Fibroblast of villous mesenchyme (primary cell): ENCODE measurements at places on chromosomes 3 and 15. TPM values are rescaled to one million over a fixed set of nuclear protein-coding genes. Genes with fewer than 3 reads are reported as not detected.

GRCh38 chr3:30245858-30246622 lies 360.4 kb upstream of the TGFBR2 start:
- DNase-seq: no peak

DNA sequence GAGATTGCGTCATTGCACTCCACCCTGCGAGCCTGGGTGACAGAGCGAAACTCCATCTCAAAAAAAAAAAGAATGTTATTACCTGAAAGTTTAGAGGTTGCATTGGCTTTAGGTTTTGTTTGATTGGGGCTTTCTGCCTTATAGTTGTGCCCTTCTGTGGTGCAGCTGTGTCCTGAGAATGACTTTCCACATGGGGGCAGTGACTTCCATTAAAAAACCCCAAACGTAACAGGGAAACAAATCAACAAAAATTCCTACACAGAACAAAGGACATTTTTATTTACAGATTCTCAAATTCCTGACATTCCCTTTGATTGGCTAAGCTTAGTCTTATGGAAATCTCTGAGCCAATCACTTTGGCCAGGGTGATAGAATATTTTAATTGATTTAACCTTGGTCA lies 154.1 kb upstream of the GPR149 start:
- no peak for DNase-seq

Gene TTC14
- total RNA-seq: 19.0 and 29.4 TPM in 2 replicates

GRCh38 chr15:38514601-38515000 lies 50.0 kb downstream of the RASGRP1 start:
- DNase-seq: no peak

DNA sequence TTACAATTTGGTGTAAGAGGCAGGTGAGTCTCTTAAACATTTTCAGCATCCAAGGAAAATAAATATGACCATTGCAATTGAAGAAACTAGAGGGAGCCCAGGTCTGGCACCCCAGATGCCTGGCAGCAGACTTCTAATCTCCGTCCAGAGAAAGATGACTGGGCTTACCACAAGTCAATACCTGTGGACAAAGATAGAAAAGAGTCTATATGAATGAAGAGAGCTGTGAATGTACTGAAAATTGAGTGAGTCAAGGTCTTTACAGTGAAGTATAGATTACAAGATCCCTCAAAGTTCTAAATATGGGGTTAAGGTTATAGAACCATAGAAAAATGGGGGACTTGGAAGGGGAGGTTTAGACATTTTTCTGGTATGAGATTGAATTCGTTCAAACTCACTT lies 827.4 kb upstream of the NR2F2 start:
- DNase-seq: no peak

Gene PP2D1
- not detected in 2 replicates for total RNA-seq

Gene FEZF2
- not detected in 2 replicates for total RNA-seq

- peak; percentile 22 for DNase-seq
Observed at GRCh38 chr3:183489455-183490210, 61.2 kb upstream of the MCF2L2 start.

DNA sequence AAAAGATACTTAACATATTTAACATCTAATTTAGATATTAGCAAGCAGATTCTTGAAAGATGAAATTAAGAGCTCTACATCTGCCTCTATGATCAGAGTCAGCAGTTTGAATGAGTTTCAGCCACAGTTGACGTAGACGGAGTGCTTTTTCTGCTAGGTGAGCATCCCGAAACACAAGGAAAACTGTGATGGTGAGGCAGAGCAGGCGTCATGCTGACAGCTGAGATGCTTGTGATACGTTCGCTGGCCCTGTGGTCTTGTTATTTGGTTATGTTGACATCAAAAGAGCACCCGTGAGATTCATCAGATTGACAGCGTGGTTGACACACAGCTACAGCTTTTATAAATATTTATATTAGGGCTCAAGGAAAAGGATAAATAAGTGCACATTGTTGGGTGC lies 19.6 kb upstream of the GOLGA8B start:
- DNase-seq: peak; percentile 29

Gene SCAMP5
- 0.43 and 1.6 TPM in 2 replicates for total RNA-seq

Gene FSIP1
- 0.97 and 2.6 TPM in 2 replicates for total RNA-seq

GRCh38 chr15:51620641-51621040 lies 1.9 kb downstream of the DMXL2 start:
- no peak for DNase-seq

Gene NMD3
- 42.8 and 80.7 TPM in 2 replicates for total RNA-seq

- no peak for DNase-seq
Observed at GRCh38 chr3:120985242-120985641, 77.2 kb downstream of the STXBP5L start.

DNA sequence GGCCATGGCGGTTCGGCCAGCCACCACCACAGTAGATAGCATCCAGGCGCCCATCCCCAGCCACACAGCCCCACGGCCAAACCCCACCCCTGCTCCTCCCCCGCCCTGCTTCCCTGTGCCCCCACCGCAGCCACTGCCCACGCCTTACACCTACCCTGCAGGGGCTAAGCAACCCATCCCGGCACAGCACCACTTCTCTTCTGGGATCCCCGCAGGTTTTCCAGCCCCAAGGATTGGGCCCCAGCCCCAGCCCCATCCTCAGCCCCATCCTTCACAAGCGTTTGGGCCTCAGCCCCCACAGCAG lies 29.5 kb downstream of the PTPN23 start:
- DNase-seq: no peak

DNA sequence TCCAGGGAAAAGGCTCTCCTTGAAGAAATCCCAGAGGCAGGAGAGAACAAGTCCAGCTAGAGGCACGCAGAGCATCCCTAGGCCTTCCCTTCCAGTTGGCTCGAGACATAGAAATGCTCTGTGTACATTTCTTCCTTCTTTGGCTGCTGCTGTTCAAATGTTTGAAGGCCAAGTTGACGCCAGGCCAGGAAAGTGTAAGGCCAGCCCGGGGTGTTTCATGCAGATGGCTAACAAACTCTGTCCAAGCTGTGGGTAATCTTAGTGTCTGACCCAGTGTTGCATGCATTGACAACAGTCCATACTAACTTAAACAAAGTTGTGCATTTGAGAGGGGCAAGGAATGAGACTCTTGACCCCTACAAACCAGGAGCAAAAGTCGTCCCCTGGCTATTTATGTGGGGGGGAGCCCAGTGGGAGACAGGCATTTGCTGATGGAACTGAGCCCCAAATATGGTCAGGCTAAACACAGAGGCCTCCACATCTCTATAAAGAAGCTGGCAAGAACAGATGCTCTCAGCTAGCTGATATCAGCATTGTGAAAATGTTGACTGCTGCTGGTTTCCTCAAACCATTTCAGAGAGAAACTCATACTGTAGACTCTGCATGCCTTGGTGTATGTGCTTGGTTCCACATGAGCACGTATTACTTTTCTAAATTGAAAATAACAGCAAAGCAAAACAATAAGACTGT lies 139.5 kb downstream of the ADAMTS9 start:
- DNase-seq: peak; percentile 65

Gene SLITRK3
- total RNA-seq: not detected in 2 replicates

- DNase-seq: peak; percentile 29
Observed at GRCh38 chr3:24344784-24345439, 149.7 kb downstream of the THRB start.

Gene NDUFB4
- total RNA-seq: 41.0 and 45.4 TPM in 2 replicates

DNA sequence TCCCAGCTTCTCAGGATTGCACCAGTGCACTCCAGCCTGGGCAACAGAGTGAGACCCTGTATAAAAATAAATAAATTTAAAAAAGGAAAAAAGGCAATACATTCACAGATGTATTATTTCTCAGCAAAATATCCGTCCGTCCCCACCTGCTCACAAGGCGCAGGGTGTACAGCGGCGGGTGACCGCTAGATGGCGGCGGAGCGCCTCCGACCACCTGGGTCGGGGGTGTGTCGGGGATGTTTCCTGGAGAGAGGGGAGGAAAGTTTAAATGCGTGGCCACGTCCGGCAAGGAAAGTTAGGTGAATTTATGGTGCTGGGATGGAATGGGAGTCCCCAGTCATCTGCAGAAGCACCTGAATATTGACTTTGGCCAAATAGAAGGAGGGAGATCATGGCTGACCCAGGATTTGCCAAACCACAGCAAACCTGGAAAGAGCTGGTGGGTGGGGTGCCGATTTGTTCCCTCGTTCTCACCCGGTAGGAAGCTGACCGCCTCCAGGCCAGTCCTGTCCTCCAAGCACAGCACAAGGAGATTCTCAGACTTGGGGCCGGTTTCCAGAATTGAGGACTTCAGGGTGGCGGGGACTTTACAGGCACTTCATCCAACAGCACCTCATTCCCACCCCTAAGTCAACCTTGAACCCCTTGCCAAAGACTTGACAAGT lies 88.3 kb downstream of the TMEM266 start:
- peak; percentile 45 for DNase-seq

- peak; percentile 89 for DNase-seq
Observed at GRCh38 chr3:55486101-55486856, 827 bp downstream of the WNT5A start.

Gene CCR3
- total RNA-seq: not detected in 2 replicates

DNA sequence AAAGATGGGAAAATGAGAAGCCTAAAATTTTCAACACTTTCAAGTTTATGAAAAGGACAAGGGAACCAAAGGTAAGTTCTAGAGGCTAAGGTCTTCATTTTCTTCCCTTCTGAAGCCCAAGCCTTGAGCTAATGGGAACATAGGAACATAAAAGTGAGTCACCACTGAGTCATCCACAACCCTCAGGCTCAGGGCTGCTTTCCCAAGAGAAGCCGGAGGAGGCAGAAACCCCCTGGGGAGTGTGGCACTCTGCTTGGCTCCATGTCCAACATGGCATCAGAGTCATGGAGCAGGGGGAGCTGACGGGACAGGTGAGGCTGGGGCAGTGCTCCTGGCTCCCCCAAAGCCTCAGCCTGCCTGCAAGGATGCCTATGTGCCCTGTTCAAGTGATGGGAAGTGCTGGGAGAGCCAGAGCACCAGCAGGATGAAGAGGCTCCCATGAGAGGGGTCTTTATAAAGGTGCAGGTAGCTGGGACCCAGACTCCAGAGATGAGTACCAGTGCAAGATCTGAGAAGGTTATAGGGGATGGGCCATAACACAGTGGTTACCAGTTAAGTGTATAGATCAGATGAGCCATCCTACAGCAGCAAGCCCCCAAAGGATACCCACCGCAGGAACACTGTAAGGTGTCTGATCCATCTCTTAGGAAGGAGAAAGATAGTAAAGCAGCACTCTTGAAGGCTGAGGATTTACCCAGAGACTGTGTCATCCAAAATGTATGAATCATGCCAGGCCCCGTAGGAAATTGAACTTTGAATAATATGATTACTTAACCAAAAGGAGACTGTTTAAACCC lies 31.8 kb upstream of the RYR3 start:
- peak; percentile 76 for DNase-seq

DNA sequence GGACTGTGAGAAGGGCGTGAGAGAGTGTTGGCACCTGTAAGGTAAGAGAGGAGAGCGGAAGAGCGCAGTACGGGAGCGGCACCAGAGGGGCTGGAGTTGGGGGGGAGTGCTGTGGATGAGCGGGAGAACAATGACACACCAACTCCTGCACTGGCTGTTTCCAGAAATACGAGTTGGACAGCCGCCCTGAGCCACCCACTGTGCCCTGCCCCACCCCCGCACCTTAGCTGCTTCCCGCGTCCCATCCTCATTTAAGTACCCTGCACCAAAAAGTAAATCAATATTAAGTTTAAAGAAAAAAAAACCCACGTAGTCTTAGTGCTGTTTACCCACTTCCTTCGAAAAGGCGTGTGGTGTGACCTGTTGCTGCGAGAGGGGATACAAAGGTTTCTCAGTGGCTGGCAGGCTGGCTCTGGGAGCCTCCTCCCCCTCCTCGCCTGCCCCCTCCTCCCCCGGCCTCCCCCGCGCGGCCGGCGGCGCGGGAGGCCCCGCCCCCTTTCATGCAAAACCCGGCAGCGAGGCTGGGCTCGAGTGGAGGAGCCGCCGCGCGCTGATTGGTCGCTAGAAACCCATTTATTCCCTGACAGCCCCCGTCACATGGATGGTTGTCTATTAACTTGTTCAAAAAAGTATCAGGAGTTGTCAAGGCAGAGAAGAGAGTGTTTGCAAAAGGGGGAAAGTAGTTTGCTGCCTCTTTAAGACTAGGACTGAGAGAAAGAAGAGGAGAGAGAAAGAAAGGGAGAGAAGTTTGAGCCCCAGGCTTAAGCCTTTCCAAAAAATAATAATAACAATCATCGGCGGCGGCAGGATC lies at the start of gene SOX2:
Gene SOX2, plus strand, starts transcription at position 601 of the 811 bp plus-strand sequence. CDS start 436 bp downstream, outside the sequence.
- DNase-seq: peak; percentile 21

- no peak for DNase-seq
Observed at GRCh38 chr3:24446032-24446431, 48.6 kb downstream of the THRB start.

DNA sequence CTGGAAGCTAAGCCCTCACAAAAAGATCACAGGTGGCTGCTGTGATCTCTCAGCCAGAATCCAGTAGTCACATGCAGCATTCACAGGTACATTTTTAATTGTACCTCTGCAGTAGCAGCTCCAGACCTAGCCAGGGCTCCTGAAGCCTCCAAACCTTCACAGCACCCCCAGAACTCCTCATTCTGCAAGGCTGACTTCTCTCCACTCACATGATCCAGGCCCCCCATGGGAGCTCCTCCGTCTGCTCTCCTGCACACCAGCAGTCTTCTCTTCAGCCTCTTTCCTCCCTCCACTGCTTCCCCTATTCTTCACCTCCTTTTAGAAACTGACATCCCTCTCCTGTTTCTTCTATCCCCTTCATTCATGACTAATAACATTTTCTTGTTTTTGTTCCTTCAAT lies 13.2 kb upstream of the CPEB1 start:
- no peak for DNase-seq

- no peak for DNase-seq
Observed at GRCh38 chr15:100544338-100544841, 15.6 kb upstream of the CERS3 start.

GRCh38 chr3:57169872-57170623 lies 4.9 kb upstream of the IL17RD start:
- DNase-seq: peak; percentile 75

GRCh38 chr15:77412972-77413698 lies 6.8 kb downstream of the PEAK1 start:
- no peak for DNase-seq

Gene SNTN
- total RNA-seq: not detected in 2 replicates

- no peak for DNase-seq
Observed at GRCh38 chr3:187957165-187957581, 196.8 kb upstream of the LPP start.

Gene PRSS50
- not detected in 2 replicates for total RNA-seq

- no peak for DNase-seq
Observed at GRCh38 chr3:184384856-184385422, 5.1 kb downstream of the CHRD start.

DNA sequence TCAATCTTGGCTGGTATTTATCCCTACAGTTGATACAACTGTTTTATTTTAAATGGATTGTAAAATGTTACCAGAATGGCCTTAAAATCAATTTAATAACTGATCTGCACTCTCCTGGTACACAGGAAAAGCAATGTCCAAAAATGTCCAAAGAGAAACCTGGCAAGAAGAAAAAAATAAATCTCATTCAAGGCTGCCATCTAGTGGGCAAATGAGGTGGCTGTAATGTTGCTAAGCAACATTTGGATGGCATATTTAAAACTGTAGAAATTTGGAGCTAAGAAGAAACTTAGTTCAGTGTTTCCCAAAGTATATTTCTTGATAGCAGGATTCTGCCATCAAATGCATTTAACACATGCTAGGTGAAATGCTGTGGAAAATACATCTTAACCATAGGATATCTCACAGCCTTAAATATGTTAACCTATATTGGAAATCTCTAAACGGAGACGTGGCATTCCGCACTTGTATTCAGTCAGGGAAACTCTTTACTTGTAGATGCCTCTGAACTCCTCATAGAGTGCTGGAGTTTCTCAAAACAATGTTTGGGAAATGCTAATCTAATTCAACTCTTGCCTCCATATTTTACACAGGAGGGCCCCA lies 216.8 kb downstream of the ERC2 start:
- peak; percentile 63 for DNase-seq
